ENCODE measurements at places on chromosomes 11 and 22.

DNA sequence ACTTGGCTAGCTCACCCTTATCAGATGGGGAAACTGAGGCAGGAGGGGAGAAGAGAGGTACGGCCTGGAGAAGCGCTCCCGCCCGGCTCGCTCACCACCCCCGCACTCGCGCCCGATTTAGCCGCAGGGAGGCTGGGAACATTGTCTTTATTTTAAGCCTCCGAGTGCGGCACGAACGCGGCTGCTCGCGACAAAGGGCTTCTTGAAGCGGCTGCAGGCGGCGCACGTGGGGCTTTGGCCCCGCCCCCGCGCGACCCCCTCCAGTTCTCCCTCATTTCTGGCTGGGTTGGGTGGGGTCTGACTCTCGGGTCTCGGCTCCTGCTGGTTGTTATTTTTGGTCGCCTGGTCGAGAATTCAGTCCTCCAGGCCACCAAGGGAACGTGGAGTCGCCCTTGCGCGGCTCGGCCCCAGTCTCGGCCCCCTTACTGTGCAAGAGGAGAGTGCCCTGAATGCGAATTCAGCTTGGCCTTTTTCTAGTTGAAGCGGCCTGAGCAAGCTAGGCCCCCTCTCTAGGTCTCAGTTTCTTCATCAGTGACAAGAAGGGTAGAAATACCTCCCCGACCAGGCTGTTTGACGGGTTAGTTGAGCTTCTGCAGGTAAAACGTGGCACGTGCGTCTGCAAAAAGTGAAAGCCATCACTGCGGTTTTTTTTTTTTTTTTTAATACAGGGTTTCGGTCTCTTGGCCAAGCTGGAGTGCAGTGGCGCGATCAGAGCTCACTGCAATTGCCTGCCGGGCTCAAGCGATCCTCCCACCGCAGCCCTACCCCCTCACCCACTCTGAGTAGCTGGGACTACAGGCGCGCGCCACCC, 2.6 kb upstream of the CHRM1 start:
- DNase-seq, result no peak

DNA sequence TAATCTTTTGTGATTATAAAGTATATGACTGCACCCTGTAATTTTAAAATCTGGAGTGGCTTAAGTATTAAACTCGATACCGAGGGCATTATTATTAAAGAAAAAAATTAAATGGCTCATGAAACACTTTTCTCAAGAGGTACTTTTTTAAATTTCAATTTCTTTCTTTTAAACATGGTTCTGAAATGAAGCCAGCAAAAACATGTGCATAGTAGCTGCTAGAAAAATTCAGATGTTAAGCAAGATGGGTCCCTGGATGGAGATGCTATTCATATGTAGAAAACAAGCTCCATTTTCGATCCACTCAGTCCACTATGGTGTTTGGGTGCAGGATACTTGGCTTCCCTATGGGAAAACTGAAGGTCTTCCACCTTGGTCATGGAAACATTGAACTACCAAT, 189.5 kb downstream of the PGR start:
- no peak for DNase-seq

DNA sequence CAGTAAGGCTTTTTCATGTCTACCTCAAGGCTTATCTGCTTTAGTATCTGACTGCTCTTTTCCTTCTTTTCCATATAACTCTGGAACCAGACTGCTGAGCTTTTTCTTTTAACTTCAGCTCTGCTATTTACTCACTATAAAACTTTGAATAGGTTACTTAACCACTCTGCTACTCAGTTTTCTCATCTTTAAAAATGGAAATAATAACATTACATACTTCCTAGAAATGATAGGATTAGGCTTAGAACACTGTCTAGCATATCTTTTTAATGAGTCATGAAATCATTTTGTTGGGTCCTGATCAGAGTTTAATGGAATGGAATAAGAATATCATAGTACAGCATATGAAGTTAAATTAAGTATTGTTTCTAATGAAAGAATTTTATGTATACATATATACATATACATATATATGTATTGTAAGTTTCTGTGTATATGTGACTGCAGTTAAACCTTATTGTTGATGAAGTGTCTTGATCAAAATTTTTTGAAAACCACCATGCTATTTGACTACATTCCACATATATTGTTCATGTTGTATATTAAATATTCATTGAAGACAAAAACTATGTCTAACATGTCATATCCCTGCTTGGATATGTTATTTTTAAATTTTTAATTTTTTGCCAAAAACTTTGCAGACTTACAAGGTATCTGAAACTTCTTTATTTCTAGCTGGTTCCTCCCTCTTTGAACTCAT, 120.2 kb downstream of the METTL15 start:
- no peak for DNase-seq

DNA sequence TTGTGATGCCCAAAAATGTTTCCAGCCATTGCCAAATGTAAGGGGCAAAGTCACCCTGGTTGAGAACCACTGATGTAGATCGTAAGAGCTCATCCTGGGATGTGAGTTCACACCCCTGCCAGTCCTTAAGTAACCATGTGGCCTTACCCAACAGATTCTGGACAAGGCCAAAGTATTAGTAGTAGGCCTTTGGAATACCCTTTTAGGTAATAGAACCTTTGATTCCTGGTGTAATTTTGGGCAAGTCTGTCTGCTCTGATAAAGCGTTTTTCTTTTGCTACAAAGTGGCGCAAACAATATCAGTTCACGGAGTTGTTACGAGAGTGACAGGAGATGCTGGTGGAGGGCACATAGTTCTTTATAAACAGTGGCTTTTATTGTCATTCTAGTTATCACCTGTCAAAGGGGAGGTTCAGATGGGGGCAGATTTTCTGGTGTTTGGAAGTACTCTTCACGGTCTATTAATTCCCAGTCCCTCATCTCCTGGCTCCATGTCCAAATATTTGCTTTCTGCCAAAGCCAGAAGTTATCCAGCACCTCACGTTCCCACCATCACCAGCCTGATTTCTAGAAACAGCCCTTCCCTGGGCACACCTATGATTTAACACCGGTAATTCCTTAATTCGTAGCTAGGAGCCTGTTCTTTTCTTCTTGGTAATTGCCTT, 73.8 kb upstream of the CRYBB3 start:
- no peak for DNase-seq

- no peak for DNase-seq
Observed at GRCh38 chr11:21820176-21820575, 372.7 kb upstream of the ANO5 start.

GRCh38 chr11:130561441-130561881, 113.0 kb downstream of the ADAMTS15 start:
- DNase-seq, result no peak

DNA sequence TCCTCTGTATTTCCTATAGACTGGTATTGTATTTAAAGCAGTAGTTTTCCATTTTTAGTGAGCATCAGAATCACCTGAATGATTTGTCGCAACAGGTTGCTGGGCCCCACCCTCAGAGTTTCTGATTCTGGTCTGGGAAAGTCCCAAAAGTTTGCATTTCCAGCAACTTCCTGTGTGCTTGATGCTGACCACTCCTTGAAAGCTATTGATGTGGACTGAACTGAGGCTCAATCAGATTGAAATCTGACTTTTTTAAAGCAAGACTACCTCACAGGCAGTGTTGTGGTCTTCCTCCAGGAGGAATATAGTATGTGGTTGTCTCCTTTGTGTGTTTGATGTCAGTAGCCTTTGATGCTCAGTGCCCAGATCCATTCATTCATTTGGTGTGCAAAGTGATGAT, 17.2 kb upstream of the MPZL2 start:
- no peak for DNase-seq

GRCh38 chr11:12725863-12726682, 51.9 kb downstream of the TEAD1 start:
- DNase-seq, result no peak

GRCh38 chr11:32154275-32154674, 63.4 kb downstream of the RCN1 start:
- DNase-seq, result no peak

GRCh38 chr22:44823806-44824205, 71.4 kb downstream of the ARHGAP8 start:
- DNase-seq, result no peak

DNA sequence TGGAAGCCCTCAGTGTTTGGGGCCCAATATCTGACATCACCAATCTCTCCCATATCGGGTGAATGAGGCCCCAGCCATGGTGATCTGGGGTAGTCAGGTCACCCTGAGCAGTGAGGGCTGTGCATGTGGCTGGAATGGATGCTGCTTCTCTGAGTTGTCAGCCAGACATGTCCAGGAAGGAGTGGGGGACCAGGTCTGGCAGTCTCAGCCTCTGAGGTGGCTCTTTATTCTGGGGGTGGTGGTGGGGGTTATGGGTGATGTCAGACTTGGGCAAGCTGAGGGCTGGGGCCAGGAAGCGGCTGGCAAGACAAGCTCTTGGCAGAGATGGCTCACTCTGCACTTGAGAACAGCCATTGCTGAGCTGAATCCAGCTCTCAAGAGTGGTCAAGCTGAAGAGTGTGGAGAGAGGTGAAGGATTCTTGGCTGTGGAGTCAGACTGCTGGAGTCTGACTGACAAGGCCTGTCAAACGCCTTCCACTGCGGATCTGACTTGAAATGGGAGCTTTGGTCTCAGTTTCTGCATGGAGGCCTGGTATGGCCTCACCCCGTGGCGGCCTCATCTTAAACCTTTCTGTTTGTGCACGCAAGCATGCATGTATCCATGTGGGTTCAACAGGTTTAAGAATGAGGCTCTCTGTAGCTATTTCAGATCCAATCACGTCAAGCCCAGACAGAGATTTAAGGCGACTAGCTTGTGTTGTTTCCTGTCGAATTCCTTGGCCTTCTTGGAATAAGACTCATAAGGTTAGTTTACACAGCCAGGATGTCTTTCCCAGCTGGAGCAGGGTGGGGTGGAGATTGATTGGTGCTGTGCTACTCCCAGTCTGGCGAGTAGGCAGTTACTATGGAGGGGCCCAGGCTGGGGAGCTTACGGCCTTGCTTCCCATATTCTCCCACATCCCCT, 83.9 kb upstream of the TIMP3 start:
- no peak for DNase-seq

DNA sequence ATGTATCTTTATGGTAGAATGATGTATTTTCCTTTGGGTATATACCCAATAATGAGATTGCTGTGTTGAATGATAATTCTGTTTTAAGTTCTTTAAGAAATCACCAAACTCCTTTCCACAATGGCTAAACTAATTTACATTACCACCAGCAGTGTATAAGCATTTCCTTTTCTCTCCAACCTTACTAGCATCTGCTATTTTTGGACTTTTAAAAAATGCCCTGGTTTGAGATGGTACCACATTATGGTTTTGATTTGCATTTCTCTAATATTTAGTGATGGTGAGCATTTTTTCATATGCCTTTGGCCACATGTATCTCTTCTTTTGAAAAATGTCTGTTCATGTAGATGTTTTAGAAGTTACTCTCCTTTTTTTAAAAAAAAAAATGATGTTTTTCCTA, 142.0 kb downstream of the METTL15 start:
- DNase-seq, result no peak

DNA sequence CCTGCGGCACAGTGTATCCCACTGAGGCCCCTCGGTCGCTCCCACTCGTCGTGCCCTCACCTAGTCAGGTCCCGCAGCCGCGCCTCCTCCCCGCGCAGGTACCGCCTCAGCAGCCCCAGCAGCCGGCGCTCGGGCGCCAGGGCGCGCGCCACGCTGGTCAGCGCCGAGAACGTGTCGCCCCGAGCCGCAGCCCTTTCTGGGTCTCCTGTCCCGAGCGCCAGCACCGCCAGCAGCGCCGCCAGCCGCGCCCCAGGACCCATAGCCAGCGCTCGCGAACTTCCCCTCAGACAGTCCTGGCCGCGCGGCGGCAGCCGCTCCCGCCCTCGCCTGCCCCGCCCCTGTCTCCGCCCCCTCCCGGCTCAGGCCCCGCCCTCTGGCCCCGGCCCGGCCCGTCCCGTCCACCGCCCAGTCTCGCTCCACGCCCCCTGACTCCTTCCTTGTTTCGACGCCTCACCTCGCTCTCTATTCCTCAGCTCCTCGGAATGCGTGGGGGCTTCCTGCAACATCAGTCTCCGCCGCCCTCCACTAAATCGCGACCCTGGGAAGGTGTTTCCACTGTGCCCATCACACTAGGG, at the start of gene P4HA3:
Gene P4HA3 (minus strand): TSS at position 289 of the 575 bp plus-strand sequence. CDS start 29 bp downstream, at position 260.
- peak; percentile 78 for DNase-seq

- no peak for DNase-seq
Observed at GRCh38 chr11:10438458-10438857, 16.6 kb upstream of the AMPD3 start.

Measured in erythroblast (primary cell).